ENCODE measurements at places on chromosomes 11 and 22.

- no peak for DNase-seq
Observed at GRCh38 chr22:17675584-17675983, 37.0 kb downstream of the BCL2L13 start.

DNA sequence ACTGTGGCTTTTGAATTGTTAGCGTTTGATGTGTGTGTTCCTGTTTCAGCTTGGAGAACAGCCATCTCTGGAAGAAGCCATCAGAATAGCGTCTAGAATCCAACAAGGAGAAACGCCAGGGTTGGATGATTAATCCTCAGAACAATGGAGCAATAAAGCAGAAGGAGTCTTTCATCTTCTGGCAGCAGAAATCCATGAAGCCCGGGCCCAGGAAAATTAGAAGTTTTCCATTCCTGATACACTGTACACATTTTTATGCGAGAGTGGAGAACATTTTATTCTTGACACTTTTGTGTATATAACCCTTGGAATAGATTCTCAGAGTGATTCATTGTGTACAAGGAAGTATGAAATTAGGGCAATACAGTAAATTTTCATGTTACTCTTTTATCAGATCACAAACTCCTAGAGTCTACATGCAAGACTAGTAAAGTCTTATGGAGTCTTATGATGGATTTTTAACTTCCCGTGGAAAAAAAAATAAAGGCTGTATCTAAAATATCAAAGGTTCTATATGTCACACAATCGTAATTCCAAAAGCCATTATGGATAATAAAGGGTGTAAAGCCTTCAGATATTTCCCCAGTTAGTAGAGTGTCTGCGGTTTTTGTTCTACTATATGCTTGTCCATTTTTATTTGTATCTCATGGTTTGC is 45.9 kb upstream of the WEE1 start:
- no peak for DNase-seq

GRCh38 chr22:27719535-27720227 is 81.9 kb downstream of the MN1 start:
- peak; percentile 52 for DNase-seq

- no peak for DNase-seq
Observed at GRCh38 chr11:7485186-7486097, at the start of gene OLFML1. TSS of gene OLFML1 (plus strand) at chr11:7485506. CDS start at chr11:7485876, 370 bp downstream.

DNA sequence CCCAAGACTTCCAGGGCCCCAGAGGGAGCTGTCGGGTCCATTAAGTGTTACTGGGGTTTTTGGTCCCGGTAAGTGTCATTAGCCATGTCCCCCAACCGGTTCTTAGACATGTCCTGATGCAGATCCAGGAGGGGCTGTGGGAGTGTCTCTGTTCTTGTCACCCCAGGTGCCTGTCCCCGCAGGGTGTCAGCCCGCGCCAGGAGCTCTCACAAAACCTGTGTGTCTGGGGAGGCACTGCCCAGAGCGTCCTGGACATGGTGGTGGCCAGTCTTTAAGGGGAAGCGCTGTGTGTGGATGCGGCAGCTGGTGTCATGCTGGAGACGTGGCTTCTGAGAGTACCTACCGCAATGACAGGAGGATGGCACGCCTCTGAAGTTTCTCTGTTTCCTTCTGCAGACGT is 12.5 kb upstream of the PARVG start:
- DNase-seq = no peak

GRCh38 chr11:118791961-118792569 is 1.1 kb upstream of the DDX6 start:
- peak; percentile 66 for DNase-seq

DNA sequence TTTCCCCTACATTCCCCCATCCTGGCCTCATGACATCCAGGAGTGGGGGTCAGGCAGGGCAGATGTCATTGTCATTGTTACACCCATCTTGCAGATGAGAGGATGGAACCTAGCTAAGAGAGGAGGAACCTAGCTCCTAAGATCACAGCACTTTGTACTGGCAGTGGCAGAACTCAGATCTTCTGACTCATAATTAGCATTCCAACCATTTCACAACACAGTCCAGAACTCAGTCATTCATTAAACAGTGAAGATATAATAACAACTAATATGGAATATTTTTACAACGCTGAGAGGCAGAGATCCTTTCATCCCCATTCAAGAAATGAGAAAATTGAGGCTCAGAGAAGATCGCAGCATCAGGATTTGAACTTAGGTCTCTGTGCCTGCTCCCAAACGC is 127.8 kb downstream of the CHST1 start:
- no peak for DNase-seq

DNA sequence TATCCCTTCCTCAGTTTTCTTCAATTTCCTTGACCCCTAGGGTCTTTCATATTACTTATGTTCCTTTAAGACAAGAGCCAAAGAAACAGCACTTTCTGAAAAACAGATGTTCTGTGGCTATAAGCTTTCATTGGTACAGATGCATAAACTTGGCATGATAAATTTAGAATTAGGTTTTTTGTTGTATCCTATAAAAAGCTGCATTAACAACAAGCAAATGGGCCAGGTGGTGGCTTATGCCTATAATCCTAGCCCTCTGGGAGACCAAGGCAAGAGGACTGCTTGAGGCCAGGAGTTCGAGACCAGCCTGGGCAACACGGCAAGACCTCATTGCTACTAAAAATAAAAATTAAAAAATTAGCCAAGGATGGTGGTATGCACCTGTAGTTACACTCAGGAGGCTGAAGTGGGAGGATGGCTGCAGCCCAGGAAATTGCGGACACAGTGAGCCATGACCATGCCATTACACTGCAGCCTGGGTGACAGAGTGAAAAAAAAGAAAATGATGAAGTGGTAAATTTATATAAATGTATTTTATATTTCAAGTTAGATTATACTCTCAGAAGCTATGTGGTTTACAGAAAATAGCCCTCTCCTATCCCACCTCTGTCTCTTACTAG is 18.3 kb downstream of the KMT5B start:
- DNase-seq = peak; percentile 10

DNA sequence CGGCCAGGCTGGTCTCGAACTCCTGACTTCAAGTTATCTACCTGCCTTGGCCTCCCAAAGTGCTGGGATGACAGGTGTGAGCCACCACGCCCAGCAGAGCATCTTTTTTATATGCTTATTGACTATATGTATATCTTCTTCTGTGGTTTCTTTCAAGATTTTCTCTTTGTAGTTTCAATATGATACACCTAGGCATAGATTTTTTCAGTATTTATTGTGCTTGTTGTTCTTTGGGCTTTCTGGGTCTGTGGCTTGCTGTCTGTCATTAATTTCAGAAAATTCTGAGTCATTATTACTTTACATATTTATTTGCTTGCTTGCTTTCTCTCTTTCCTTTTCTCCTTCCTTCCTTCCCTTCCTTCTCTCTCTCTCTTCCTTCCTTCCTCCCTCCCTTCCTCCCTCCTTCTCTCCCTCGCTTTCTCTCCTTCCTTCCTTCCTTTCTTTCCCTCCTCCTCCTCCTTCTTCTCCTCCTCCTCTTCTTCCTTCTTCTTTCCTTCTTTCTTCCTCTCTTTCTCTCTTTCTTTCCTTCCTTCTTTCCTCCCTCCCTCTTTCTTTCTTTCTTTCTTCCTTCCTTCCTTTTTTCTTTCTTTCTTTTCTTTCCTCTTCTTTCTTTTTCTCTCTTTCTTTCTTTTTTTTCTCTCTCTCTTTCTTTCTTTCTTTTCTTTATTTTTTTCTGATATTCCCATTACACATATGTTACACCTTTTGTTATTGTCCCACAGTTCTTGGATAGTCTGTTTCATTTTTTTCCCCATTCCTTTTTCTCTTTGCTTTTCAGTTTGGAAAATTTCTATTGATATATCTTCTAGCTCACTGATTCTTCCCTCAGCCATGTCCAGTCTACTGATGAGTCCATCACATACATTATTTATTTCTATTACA is 10.9 kb upstream of the DCHS1 start:
- no peak for DNase-seq

GRCh38 chr11:68043349-68044144 is 4.7 kb downstream of the TCIRG1 start:
- DNase-seq = peak; percentile 75

GRCh38 chr11:38598418-38598817 is 2000.4 kb upstream of the RAG2 start:
- DNase-seq = no peak

DNA sequence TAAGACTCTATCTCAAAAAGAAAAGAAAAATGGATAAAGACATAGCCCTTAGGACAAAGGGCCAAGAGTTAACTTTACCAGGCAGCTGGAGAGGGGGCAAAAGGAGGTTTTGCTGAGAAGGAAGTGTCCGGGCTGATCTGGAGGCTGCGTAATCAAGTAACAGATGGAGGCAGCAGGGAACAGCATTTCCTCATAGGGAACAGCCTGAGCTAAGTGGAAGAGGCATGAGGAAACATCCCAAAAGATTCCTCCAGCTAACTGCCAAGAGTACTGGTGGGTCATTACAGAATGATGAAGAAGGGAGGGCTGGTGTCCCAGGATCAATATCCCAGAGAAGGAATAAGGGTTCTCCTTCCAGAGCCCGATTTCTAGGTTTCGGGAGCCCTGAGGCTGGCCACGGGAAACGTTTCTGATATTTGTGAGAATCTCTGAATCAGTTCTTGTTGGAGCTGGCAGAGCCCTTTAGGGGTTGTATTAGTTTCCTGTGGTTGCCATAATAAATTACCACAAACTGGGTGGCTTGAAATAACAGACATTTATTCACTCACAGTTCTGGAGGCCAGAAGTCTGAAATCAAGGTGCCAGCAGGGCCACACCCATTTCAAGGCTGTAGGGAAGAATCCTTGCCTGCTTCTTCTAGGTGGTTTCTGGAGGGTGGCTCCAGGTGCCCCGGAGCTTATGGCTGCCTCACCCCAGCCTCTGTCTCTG is 21.2 kb downstream of the LIF start:
- DNase-seq = no peak

DNA sequence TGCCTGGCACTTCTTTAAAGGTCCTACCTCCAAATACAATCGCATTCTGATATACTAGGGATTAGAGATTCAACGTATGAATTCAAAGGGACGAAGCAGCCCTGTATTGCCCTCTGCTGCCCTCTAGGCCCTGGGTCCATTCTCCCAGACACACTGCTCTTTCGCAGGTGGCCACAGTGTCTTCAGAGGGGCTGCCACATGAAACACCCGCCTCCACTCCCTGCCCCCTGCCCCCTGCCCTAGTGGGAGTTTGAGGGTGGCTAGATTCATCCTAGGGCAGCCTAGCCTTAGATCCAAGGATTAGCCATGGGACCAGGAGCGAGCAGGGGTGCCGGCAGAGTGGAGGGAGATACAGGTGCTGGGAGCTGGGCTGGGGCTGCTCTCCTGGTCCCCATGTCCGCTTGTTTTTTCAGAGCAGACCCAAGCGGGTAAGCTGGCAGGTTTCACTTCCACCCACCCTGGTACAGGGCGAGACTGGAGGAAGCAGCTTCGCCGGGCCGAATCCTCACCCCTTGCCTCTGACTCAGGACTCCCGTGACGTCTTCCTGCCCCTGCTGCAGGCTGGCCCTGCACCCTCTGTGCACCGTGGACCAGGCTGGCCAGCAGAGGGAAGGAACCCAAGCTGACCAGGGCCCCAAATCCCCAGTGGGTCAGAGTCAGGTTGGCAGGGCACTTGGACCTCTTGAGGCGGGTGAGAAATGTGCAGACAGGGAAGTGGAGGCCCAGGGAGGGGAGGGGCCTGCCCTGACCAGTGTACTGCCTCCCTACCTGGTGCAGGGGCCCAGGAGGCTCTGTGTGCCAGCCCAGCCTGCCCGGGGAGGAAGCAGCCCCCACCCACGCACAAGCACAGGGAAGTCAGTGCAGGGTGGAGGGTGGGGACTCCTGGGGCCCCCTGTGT is 28.4 kb upstream of the HMOX1 start:
- DNase-seq = peak; percentile 72

DNA sequence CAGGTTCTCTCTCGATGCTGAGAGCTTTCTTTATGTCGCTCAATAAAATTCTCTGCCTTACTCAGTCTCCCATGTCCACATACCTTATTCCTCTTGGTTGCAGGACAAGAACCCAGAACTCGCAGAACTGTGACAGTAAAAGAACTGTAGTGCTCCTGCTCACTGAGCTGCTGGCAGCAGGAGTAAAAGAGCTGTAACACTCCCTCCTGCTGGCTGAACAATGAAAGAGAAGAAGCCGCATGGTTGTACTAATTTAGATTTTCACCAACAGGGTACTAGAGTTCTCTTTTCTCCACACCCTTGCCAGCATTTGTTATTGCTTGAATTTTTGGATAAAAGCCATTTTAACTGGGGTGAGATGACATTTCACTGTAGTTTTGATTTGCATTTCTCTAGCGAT is 433.2 kb downstream of the GUCY1A2 start:
- DNase-seq = no peak

GRCh38 chr22:32880061-32880460 is 78.6 kb downstream of the TIMP3 start:
- no peak for DNase-seq

DNA sequence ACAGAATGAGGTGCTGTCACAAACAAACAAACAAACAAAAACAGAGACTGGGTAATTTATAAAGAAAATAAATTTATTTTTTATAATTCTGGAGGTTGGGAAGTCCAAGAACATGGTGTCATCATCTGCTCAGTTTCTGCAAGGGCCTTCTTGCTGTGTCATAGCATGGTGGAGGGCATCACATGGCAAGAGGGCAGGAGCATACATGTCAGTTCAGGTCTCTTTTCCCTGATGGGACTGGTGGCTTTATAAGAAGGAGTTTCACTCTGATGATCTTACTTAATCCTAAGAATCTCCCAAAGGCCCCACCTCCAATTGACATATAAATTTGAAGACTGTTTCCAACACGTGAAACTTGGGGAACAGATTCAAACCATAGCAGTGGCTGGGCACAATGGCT is 135.7 kb downstream of the NECTIN1 start:
- no peak for DNase-seq

DNA sequence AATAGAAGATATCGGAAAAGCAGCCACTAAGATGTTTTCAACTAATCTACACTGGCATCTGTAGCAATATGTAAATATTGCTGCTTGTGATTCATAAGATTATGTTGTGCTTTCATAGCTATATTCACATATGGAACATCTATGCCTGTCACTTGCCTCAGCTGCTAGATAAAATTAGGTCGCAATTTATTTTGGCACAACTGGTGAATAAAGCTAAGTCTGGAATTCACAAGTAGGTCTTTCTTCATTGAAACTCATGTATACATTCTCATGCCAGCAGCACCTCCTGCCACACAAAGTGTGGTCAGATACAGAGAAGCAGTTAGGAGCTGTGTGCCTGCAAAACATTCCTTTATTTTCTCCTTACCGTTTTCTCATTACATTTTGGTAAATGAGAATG is 543.3 kb upstream of the CHORDC1 start:
- DNase-seq = no peak

GRCh38 chr11:67032830-67033551 is 10.1 kb downstream of the SYT12 start:
- no peak for DNase-seq

- DNase-seq = no peak
Observed at GRCh38 chr11:17927681-17928343, 85.0 kb downstream of the SERGEF start.

- peak; percentile 81 for DNase-seq
Observed at GRCh38 chr11:118820412-118821357, 29.7 kb upstream of the DDX6 start.

DNA sequence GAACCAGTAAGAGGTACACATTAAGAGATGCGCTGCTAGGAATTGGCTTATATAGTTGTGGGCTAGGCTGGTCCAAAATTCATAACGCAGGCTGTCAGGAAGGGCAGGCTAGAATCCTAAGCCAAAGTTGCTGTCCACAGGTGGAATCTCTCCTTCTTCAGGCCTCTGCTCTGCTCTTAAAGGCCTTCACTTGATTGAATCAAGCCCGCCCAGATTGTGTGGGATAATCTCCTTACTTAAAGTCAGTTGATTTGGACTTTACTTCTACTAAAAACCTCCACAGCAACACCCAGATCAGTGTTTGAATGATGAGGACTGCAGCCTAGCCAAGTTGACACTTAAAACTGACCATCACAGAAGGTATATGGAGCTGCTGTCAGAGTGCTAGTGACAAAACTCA is 68.8 kb downstream of the LRRC32 start:
- no peak for DNase-seq

GRCh38 chr11:4063348-4063747 is 31.3 kb upstream of the RRM1 start:
- DNase-seq = no peak

Data from ureter (tissue), 1 donor.